T-helper 2 cell (primary cell): ENCODE measurements at places on chromosomes 12 and 14.

GRCh38 chr14:28983279-28983678 is 216.7 kb downstream of the FOXG1 start:
- no peak for DNase-seq

DNA sequence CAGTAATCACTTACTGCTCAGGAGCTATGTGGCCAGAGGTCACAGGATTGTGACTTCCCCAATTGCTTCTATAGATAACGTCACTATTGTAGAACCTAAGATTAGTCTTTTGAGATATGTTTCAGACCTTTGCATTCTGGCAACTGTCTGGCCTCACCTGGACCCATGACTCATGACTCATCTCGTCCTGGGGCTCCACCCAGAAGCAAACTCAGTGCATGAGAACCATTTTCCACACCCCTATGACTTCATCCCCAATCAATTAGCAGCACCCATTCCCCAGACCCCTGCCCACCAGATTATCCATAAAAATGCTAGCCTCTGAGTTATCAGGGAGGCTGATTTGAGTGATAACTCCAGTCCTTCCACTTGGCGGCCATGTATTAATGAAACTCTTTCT is 186.9 kb downstream of the EMP1 start:
- no peak for DNase-seq

DNA sequence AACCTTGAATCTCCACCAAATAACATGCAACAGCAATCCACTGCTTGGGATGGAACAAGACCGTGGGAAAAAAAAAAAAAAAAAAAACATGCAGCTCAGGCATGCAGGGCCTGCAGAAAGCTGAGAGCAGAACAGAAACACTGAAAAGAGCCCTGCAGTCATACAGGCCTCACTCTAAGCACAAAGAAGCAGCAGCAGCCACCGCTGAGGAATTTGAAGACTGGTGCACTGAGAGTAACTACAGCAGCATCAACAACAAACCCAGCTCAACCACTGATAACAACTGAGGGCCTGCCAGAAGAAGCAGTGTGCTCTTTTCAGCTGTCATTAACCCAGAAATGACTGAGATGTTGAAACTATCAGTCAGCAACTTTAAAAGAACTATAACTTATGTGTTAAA is 354.7 kb upstream of the TMTC1 start:
- no peak for DNase-seq

DNA sequence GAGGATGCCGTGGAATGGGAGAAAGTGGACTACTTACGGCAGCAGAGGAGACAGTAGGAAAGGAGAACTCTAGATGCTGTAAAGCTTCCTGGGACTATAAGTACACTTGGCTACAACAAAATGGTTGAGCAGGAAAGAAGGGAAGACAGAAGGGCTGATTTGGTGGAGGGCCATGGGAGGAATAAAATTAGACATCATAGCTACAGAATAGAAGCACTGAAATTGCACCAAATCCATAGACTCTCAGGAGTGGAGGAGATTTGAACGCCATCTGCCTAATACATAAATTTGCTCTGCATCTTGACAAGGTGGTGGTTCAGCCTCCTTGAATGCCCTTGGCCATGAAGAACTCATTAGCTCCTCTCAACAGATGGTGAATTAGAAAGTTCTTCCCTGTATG is 16.3 kb upstream of the DCP1B start:
- no peak for DNase-seq

- no peak for DNase-seq
These were observed 89.0 kb upstream of the TRAF3 start for GRCh38 chr14:102688290-102688689.

- no peak for DNase-seq
These were observed 31.9 kb upstream of the ATP2A2 start for GRCh38 chr12:110249105-110249504.

- DNase-seq = no peak
These were observed 39.8 kb upstream of the NRXN3 start for GRCh38 chr14:78130356-78130755.

GRCh38 chr14:22981090-22981875 is 1.1 kb downstream of the AJUBA start:
- no peak for DNase-seq

- no peak for DNase-seq
These were observed 261 bp upstream of the MLH3 start for GRCh38 chr14:75051556-75051899.

DNA sequence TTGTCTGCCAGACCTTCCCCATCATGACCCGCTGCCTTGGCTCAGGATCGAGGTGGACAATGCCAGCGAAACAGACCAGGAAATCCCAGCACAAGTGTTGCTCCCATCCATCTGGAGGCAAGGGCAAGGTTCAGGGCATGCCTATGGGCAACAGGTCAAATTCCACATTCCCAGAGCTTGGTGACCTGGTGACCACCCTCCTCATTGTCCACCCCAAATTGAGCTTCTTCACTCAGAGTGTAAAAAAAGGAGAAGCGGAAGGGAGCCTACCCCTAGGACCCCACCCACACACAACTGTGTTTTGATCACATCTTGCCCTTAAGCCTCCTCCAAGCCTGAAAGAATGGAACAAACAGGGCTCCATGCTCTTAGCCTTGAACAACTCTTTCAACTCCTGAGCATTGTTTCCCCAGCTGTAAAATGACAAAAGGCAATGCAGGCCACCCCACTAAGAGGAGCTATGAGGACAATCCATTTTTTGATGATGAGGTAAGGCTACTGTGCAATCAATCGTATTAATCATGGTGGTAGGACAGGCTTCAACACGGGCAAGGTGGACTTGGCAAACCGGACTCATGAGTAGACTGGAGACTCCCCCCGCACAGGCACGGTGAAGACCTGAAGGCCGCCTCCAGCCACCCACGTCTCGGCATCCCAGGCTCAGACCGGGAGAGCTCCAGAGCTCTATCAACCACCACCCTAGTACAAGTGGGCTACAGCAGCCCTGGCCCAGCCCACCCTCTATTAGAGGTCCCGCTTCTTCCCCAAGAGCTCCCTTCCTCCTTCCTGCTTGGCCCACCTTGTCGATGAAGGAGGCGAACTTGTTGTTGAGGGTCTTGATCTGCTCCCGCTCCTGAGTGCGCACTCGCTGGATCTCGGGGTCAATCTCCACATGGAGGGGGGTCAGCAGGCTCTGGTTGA is 866 bp downstream of the KRT79 start:
- DNase-seq = no peak

- DNase-seq = no peak
These were observed 39.1 kb downstream of the CORO1C start for GRCh38 chr12:108691998-108692808.

DNA sequence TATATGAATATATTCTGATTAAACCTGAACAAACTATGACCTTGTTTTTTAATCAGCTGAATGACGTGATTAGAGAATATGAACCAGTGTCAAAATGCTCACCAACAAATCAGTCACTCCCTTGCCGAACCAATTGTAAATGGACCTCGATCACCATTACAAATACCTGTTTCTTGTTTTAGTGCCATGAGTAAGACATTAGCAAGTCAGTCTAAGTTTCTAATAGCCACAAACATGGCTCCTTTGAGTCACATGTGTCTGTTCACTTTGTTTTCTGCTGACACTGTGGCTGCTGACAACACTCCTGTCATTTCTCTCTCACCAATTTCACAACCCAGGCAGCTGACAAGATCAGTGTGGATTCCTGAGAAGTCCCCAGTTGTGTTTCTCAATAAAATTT is 286.2 kb upstream of the MDGA2 start:
- no peak for DNase-seq

- no peak for DNase-seq
These were observed 129.8 kb downstream of the PTPRB start for GRCh38 chr12:70507442-70507841.

GRCh38 chr14:103669370-103669769 is 40.4 kb downstream of the KLC1 start:
- DNase-seq = no peak

- no peak for DNase-seq
These were observed 40.4 kb upstream of the MTHFD1 start for GRCh38 chr14:64347748-64348147.

- no peak for DNase-seq
These were observed 27.7 kb downstream of the RNF34 start for GRCh38 chr12:121427556-121428050.

DNA sequence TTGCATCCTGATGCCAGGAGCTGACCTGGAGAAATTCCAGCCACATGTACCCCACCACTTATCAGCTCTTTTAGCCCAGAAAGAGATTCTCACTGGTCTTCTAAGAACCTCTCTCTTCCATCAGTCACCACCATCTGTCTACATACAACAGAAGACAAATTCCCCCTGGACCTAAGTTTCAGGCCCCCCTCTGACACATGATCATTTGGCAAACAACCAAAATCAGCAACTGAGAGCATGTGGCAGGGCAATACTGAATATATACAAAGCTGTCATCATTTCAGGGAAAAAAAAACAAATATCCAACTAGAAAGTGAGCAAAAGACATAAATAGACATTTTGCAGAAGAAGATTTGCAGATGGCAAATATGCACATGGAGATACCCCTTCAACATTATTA is 180.2 kb downstream of the FOXN3 start:
- no peak for DNase-seq

DNA sequence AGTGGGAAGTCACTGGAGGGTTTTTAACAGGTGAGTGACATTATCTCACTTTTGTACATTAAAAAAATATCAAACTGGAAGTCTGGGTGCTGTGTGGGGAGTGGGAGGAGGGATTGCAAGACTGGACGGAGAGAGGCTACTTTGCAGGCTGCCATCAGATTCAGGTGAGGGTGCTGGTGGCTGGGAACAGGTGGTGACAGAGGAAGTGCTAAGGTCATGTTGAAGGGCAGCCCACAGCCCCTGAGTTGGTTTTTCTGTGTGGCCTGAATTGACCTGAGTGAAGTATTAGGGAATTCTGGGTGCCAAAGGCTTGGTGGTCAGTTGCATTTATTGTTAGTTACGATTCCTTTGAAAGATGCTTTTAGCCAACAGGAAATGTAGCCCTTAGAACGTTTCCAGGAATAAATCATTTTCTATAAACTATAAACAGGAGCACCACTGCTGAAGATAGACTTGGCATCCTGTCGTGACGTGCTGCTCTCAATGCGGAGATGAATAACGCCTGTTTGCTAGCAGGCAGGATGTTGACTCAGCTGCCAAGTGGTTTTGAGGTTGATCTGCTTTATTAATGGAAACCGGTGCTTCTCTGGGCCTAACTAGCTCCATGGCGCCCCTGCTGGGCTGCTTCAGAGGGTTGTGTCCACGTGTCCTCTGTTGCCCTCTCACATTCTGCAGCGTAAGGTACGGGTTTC is 707.5 kb upstream of the TMEM132C start:
- DNase-seq = peak; percentile 44

GRCh38 chr12:56520048-56520447 is 1.6 kb upstream of the RBMS2 start:
- DNase-seq = no peak

DNA sequence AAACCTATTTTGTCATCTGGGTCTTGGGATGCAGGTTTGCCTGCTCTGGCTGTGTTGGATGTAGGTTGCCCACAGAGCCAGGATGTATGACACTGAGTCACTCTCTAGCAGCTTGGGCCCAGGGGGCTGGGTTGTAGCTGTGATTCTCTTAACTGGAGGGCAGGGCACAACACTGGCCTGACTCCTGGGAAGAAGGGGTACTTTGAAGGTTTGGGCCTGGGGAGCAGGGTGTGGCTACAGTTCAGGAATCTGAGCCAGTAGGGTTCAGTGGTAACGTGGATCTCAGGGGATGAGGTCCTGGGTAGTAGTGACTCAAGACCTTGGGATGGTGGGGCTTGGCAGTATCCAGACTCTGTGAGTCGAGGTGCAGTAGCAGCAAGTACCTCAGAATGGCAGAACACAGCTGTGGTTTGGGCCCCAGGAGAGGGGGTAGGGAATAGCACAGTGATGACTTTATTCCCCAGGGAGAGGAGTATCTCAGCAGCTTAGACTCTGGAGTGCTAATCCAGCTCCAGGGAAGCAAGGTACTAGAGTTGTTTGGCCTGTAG is 25.7 kb downstream of the TBC1D15 start:
- DNase-seq = no peak

DNA sequence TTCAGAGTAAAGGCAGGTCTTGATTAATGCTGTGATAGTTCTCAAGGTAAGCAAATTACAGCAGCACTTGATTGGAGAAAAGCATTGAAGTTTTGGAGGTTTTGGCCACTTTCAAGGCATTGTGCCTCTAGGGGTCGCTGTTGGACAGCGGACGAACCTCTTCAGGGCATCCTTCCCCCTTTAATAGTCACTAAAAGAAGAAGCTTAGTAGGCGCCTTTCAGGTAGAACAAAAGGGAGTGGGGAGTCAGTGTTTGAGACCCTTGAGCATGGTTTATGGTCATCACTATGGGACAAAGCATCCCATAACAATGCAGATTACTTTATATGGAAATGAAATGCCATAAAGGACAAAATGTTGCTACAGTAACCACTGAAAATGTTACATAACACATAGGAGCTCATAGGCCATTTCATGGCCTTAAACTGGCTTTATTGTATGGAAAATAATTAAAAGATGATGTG is 199.5 kb upstream of the DCN start:
- peak; percentile 70 for DNase-seq

DNA sequence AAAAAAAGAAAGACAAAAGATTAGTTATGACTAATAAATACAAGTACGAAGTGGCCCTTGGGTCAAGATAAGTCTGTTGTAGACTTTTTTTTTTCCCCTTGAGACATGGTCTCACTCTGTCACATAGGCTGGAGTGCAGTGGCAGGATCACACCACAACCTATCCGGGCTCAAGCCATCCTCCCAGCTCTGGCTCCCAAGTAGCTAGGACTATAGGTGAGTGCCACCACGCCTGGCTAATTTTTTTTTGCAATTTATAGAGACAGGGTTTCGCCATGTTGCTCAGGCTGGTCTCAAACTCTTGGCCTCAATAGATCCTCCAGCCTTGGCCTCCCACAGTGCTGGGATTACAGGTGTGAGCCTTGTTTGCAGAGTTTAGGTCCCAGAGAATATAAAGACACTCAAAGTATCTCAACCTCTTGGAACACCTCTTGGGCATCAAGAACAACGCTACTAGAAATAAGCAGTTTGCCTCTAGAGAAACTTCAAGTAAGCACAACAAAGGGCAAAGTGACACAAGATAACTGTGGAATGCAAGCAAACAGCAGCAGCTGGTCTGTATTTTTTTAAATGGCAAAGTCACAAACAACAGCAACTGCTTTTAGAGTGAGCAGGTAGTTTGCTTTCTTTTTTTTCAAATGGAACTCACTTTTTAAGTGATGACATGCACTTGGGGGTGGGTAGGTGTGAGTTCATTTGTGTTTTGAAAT is 3.9 kb upstream of the MDM2 start:
- DNase-seq = no peak

- peak; percentile 58 for DNase-seq
These were observed 1.8 kb downstream of the CKB start for GRCh38 chr14:103520657-103521437.

DNA sequence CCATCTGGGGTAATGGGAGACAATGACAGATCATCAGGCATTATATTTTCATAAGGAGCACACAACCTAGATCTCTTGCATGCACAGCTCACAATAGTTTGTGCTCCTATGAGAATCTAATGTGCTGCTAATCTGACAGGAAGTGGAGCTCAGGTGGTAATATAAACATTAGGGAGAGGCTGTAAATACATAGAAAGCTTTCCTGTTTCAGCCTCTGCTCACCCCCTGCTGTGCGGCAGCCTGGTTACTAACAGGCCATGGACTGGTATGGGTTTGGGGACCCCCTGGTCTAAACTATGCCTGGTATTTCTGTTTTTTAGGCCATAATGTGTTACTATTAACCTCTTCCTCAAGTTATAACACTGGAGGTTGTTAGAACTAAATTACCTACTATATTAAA is 1373.7 kb downstream of the LRFN5 start:
- no peak for DNase-seq

GRCh38 chr12:2779281-2779680 is 15.5 kb upstream of the FKBP4 start:
- DNase-seq = no peak
